AG04450 (cell line): ENCODE measurements at places on chromosomes 4 and X.

GRCh38 chrX:11309220-11309619 lies 16.0 kb downstream of the AMELX start:
- no peak for DNase-seq

- no peak for DNase-seq
Measured at GRCh38 chr4:15653864-15654592, 1.1 kb downstream of the FBXL5 start.

DNA sequence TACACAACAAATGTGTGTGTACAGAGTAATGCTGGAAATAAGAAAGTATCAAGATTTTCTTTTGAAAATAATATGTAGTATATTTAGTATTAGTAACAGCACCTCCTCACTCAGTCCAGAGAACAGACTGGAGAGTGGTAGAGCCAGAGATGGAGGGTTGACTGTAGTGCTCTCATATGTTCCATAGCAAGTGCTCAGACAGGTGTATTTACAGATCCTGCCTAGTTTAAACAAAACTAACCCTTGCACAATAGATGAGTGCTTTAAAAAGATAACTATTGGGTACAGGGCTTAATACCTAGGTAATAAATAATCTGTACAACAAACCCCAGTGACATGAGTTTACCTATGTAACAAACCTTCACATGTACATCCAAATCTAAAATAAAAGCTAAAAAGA lies 381.0 kb upstream of the EMCN start:
- DNase-seq = no peak

DNA sequence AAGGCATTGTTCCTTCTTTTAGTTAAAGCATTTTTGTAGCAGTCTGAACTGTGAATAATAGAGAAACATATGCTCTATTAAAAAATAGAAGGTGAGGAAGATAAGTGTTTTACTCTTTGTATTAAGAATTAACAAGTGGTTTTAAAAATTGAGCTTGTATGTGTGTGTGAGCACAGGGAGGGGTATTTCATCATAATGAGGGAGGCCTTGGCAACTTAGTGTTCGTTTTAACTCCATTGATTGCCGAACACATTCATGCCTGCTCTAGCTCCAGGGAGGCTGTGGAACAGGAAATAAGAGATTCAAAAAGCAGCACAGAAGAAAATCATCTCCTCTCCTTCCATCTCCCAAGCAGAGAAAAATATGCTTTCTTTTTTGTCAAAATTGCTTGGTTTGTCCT lies 14.8 kb downstream of the SHROOM3 start:
- no peak for DNase-seq

- no peak for DNase-seq
Measured at GRCh38 chr4:8029689-8030088, 90.0 kb upstream of the AFAP1 start.

- DNase-seq = no peak
Measured at GRCh38 chr4:704198-704891, 1.3 kb upstream of the PCGF3 start.

DNA sequence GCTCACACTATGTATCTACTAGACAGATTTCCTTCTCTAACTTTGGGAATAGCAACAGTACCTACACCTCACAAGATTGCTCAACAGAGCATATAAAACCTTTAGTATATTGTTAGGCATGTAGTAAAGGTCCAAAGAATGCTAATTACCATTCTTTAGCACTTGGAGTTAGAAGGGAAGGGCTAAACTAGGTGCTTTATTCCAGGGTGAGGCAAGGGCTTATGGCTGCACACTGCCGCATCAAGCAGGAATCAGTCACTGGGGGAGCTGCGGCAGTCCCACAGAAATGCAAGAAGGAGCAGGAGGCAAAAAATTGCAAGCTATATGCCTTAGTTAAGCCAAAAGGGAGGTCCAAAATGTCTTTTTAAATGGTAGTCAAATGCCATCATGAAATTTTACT lies 162.7 kb downstream of the PPP3CA start:
- no peak for DNase-seq

DNA sequence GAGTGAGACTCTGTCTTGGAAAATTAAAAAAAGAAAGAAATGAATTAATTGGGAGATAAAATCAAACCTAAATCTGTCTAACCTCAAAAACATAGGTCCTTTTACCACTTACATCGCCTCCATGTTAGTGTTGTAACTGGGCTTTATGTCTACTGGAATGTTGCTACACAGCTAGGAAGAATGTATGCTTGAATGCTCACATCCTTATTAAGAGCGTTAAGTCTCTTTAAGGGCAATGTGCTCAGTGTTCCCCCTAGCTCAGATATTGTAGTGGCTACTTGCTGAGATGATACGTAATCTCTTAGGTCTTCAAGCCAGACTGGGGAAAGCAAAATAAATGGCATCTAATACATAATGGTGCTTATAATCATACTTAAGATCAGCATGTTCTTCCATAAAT lies 1072.8 kb downstream of the PDHA2 start:
- no peak for DNase-seq

GRCh38 chr4:132564920-132565319 lies 584.2 kb upstream of the PCDH10 start:
- no peak for DNase-seq

GRCh38 chr4:37666625-37667071 lies 19.5 kb downstream of the RELL1 start:
- peak; percentile 61 for DNase-seq

DNA sequence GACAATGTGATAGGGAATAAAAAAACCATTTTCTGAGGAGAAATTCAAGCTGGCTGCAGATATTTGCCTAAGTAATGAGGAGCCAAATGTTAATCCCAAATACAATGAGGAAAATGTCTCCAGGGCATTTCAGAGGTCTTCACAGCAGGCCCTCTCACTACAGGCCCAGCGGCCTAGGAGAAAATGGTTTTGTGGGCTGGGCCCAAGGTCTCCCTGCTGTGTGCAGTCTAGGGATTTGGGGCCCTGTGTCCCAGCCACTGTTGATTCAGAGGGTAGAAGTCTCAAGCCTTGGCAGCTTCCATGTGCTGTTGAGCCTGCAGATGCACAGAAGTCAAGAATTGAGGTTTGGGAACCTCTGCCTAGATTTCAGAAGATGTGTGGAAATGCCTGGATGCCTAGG lies 778.7 kb downstream of the CENPC start:
- no peak for DNase-seq

- DNase-seq = no peak
Measured at GRCh38 chr4:164204434-164204833, 549.5 kb upstream of the SMIM31 start.
